ENCODE measurements at places on chromosomes 5 and 9. TPM values are rescaled to one million over a fixed set of nuclear protein-coding genes. Genes with fewer than 3 reads are reported as not detected.

PCDHGA7 gene
- total RNA-seq: 1.9 TPM

SMIM27 gene
- 12.3 TPM for total RNA-seq

HEMGN gene
- total RNA-seq: 0.56 TPM

LAMC3 gene
- 26.4 TPM for total RNA-seq

PPP3R2 gene
- not detected for total RNA-seq

- peaks cover 36% of the 10 kb centered on the region for H3K4me1 ChIP-seq
- no peak for DNase-seq
- H3K27me3 ChIP-seq: no peaks in the 10 kb centered on the region
- no peaks in the 10 kb centered on the region for H3K36me3 ChIP-seq
Measured at GRCh38 chr5:68217047-68217355, 1.4 kb downstream of the PIK3R1 start.

- no peak for DNase-seq
- peaks cover 61% of the 10 kb centered on the region for H3K36me3 ChIP-seq
- H3K27me3 ChIP-seq: no peaks in the 10 kb centered on the region
- H3K4me3 ChIP-seq: no peak overlapping the region
Measured at GRCh38 chr9:33042473-33042872, 17.4 kb downstream of the DNAJA1 start.

All from lower lobe of right lung (tissue), 2 donors.